ENCODE measurements at places on chromosomes 2 and 18.
A peak's percentile ranks its signal among the peaks of the same experiment; 100 is the strongest.

GRCh38 chr18:13474907-13475545 is 251.3 kb downstream of the FAM210A start:
- DNase-seq: no peak

DNA sequence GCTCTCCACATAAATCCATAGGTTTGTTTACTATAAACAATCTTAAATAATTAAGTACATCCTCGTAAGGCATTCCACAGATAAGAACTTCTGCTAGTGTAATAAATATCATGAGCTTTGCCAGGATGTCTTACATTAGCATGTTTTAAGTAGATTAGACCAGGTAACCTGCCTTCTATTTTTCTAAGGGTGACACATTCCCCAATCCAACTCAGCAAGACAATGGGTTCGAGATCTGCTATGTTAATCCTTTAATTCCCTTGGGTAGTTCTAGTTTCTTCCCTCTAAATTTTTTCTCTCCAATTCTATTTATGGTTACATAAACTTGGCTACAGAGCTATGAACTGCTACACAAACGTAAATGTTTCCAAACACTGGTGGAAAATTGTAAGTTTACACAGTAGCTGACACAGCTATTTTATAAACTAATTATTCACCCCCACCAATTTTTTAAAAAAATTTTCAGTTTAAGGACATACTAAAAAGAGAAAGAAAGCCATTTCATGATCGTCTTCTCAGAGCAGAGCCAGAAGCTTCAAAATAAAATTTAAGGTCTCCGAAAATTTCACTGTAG is 386.5 kb upstream of the SLC39A10 start:
- DNase-seq: no peak

- peak; percentile 13 for DNase-seq
These were observed 30.2 kb downstream of the ITGB1BP1 start for GRCh38 chr2:9392898-9393765.

- DNase-seq: peak; percentile 3
These were observed 72.8 kb upstream of the CTDP1 start for GRCh38 chr18:79606621-79607331.

DNA sequence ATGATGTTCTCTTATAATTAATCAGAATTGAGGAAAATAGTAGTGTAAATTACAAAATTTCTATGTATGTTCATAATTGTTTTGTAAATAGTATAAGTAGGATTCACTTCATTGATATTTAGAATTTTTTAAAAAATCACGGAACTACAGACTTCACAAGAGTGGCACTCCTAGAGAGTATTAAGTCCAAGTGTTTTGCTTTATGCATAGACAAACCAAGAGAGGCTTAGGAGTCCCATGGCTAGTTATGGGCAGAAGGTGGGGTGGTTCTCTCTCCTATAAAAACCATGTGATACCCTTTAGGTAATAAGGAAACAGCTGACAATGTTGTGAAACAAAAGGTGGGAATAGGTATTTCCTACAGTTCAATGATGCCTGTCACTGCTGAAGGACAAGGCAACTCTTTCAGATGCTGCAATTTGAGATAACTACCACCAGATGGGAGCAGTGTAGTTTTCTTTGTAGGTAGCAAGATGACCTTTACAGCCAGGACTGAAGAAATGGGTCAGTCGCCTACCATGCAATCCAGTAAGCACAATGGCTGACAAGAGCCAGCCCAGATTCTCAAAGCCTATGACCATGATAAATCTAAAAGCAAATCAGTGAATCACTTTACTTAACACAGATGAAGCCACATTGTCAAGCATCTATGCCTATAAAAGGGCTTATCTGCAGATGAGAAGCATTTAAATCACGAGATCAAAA is 83.9 kb downstream of the AAK1 start:
- no peak for DNase-seq

GRCh38 chr2:226699321-226699720 is 100.3 kb downstream of the IRS1 start:
- DNase-seq: peak; percentile 19

GRCh38 chr2:197312186-197312585 is 1.6 kb upstream of the ANKRD44 start:
- no peak for DNase-seq

Data from tibial nerve (tissue), 4 donors.